ENCODE measurements at places on chromosomes 16 and 17.

GRCh38 chr16:31002250-31002700 is 8.2 kb downstream of the STX1B start:
- DNase-seq: no peak

- no peak for DNase-seq
Observed at GRCh38 chr16:1764971-1765370, 6.4 kb downstream of the NME3 start.

- no peak for DNase-seq
Observed at GRCh38 chr16:57957673-57958392, 13.1 kb downstream of the CNGB1 start.

- no peak for DNase-seq
Observed at GRCh38 chr16:4089251-4089810, 26.9 kb downstream of the ADCY9 start.

DNA sequence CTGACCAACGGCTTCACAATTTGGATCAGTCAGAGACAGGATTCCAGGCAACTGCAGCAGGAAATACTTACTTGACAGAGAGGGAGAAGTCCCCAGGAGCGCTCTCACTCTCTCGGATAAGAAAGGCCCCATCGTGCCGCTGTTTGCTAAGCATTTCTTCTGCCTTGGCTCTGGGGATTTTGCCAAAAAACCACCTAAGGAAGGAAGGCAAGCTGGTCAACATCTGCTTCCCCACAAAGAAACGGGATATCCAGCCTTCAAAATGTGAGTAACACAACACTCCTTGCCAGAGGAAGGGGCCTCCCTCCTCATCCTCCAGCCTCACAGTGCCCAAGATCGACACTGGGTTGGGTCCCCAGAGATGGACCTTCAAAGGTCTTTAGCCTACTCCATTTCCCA is 36.6 kb upstream of the SLC25A19 start:
- no peak for DNase-seq

DNA sequence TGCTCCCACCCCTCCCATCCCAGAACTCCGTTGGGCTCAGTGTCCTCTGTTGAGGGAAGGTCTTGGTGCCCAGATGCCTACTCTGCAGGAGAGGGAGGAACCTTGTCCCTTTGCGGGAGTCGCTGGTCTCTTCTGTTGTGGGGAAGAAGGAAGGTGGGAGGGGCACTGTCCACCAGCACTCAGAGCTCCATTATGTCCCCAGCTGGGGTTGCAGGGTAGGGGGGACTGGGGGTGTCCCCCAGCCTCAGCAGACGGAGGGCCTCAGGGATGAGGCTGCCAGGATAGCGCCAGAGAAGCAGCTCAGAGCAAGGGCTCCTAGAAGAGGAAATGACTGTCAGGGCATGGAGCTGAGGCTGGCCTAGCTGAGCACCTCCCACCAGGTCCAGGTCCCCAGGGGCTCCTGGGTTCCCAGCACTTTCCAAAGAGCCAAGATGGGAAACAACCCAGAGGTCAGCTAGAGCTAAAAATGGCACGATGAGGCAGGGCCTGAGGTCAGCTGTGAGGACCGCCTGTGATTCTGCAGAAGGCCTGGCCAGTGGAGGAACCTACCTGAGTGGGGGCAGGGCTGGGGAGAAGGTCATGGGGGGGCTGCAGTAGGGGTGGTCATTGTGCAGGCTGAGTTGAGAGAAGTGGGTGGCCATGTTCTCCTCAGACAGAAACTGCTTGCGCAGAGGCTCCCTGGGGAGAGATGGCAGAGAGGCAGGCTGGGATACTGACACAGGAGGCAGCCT is 893 bp downstream of the HCFC1R1 start:
- no peak for DNase-seq

DNA sequence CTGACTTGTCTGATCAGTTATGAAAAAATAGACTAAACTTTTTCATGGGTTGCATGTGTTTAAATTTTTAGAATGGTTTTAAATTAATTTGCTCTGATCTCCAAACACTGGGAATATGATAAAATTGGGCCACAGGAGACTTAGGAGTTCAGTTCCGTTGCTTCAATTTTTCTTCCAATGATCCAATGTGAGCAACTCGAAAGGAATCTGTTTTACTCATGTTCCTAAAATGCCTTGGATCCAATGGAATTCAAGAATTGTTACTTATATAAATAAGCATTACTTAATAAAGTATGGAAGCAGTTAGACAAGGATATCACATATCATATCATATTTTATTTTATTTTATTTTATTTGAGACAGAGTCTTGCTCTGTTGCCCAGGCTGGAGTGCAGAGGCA is 56.0 kb upstream of the NACA2 start:
- no peak for DNase-seq

GRCh38 chr16:15055141-15056053 is 477 bp downstream of the NTAN1 start:
- peak; percentile 73 for DNase-seq

DNA sequence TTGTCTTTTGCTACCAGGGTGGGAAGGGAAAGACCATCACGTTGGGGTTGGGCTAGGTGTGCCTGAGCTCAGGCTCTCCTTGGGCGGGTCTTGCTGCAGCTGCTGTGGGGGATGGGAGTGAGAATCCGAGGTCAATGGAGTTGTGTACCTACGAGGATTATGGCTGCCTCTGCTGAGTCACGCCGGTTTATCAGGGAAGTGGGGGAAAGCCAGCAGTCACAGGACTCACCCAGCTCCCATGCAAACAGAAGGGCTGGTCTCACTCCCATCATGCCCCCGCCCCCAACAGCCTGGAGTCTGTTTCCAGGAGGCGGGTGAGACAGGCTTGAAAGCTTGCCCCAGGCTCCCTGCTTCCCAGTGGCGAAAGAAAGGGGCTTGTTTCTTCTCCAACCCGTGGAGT is 1259.0 kb upstream of the GOT2 start:
- no peak for DNase-seq

- DNase-seq: no peak
Observed at GRCh38 chr16:10465821-10466220, 80.0 kb downstream of the ATF7IP2 start.

DNA sequence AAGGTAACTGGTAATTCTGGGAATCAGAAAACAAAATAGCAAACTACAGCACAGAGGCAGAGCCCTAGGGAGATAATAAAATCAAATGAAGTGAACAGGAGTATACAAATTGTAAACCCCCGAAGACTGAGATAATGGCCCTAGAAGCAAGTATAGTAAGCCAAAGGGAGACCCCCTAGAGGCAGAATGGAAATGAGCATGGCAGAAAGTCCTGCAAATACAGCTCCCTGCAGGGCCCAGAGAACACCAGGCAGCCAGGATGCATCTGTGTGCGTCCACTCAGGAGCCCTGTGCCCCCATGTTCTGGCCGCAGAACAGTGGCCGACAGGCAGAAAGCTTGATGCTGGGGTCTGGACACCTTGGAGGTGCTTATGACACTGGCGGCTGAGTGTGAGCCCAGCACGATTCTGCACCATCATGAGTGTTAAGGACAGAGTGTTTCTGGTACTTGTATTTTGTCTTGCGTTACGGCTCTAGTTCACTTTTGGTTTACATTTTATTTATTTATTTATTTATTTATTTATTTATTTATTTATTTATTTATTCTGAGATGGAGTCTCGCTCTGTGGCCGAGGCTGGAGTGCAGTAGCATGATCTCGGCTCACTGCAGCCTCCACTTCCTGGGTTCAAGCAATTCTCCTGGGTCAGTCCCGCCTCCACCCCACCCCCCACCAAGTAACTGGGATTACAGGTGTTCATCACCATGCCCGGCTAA is 48.7 kb downstream of the RGS9 start:
- no peak for DNase-seq

DNA sequence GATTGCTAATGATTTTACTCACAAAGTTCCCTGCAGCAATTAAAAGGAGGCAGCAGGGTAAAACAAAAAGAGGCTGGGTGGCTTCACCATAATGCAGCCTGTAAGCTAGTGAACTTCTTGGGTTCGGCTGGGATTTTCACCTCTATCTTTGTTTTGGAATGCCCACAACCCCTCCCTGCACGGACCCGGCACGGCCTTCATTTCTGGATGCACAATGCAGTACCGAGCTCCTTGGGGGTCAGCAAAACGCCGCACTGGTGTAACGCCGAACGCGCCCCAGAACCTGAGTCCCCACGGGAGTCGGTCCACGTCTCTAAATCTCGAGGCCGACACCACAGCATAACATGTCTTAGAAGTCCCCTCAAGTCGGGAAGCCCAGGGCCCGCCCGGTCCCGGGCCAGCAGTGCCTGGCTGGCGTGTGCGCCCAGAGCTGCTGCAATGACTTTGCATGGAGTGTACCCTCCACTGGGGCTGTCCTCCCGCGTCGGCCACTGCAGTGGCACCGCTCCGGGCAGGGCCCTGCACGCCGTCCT is 759 bp downstream of the UBE2O start:
- no peak for DNase-seq

- DNase-seq: no peak
Observed at GRCh38 chr17:7141824-7142223, 27.2 kb upstream of the ASGR2 start.

DNA sequence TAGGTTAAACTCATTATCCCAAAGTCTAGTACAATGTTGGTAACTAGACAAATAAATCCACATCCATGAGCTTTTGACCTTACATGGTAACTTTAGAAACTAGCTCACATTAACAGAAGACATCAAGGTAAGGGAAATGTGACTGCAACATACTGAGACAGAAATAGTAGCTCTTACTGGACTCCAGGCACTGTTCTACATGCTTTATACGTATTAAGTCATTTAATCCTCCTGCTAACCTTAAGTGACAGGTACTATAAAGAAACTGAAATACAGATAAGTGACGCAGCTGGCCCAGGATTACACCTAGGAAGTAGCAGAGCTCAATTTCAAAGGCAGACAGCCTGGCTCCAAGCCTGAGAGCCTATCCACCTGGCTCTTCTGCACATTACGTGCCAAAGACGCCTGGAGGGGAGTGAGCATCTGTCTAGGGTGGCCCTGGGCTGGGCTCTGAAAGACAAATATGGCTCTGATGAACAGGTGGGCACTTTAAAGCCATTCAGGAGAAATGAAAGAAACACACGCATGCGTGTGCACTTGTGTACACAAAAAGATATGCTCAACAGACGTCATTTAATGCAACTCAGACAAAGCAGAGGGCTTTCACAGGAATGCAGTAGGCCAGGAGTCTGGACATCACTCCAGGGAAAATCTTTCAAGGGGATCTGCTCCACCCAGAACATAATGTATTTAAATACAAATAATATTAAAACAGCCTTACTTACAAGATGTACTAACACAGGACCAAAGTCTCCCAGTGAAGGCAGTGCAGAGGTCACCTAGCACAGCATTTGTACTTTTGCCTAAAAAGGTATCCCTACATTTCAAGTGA is 4.4 kb downstream of the ZC3H7A start:
- no peak for DNase-seq

DNA sequence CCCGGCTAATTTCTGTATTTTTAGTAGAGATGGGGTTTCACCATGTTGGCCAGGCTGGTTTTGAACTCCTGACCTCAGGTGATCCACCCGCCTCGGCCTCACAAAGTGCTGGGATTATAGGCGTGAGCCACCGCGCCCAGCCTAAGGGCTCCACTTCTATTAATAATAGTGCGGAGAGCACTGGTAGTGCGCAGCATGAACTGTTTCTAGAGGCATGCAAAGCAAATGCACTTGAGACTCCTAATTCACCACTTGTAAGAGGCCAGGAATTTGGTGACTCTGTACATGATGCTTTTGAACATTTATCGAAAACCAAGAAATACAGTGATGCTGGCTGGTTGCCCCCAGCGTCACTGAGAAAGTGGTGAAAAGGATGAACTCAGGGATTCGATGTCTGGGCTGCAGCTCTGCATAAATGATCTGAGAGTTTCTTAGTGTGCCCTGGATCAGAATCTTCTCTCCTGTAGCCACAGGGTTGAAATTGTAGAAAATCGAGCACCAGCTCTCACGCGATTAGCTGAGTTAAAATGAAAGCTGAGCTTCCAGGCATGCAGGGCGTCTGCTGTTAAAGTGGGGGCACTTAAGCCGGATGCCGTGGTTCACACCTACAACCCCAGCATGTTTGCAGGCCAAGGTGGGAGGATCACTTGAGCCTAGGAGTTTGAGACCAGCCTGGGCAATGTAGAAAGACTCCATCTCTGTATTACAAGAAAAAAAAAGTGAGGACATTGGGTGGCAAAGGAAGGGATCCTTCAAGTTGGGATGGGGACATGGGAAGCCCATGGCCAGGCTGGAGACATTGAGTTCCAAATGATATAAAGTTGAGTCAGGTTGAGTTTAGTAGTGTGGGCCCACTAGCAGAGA is 4.8 kb downstream of the RNF213 start:
- DNase-seq: peak; percentile 78

DNA sequence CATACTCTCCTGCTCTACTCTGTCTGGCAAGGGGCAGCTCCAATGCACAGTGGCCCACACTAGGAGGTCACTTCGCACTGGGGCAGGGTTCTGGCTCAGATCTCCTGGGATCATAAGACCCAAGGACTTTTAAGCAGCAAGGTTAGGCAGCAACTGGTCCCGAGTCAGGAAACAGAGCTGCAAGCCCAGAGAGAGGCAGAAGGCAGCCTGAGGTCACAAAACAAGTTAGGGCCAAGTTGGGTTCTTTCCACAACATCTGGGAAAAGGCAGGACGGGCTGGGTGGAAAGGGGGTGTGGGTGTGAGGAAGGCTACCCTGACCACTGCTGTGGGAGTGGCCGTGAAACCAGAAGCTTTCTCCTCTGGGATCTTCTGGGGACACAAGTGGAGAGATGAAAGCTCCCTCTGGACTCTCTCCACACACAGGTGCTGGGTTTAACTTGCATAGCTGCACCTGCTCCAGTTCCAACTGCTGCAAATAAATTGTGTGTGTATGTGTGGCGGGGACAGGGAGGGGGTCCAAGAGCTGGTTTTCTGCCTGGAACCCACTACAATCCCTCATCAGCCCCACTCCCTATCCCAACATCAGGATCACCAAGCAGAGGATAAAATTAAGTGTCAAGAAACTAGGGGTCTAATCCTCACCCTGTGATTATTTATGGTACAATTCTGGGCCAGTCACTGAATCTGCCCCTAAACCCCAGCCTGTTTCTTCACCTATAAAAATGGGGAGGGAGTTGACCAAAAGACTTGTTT is 8.0 kb upstream of the TSPOAP1 start:
- no peak for DNase-seq

GRCh38 chr17:38731526-38732294 is 1.6 kb downstream of the CISD3 start:
- no peak for DNase-seq

DNA sequence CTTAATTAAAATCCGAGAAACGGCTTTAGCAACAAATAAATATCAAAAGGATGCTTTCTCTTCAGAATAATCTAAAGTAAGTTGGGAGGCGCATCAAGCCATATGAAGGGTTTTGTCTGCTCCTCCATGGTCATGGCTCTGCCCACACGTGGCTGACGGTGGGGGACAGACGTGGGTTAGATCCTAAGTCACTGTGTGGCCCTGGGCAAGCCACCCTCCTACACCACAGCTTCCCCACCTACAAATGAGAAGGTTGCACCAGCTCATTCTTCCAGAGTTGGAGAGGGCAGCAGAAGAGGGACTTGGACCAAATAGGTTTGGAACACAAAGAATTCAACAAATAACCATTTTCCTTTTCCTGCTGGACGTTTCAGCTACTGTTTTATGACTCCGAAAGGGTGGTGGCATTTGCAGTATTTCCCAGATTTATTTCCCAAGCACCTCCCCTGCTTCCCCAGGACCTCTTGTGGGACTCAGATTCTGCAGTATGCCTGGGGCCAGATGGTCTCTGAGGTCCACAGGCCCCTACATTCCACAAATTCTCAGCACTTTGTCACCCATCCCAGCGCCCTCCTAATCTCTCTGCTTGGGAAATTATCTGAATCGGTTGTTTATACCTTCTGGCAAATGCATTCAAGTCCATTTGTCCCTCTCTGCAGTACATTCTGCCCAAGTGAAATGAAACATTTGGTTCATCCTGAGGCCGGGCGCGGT is 17.8 kb downstream of the LRRC75A start:
- DNase-seq: no peak
